ENCODE measurements at places on chromosomes 5 and 9. TPM values are rescaled to one million over a fixed set of nuclear protein-coding genes. Genes with fewer than 3 reads are reported as not detected.

The ECM2 gene
- 2.0 TPM for polyA plus RNA-seq

DNA sequence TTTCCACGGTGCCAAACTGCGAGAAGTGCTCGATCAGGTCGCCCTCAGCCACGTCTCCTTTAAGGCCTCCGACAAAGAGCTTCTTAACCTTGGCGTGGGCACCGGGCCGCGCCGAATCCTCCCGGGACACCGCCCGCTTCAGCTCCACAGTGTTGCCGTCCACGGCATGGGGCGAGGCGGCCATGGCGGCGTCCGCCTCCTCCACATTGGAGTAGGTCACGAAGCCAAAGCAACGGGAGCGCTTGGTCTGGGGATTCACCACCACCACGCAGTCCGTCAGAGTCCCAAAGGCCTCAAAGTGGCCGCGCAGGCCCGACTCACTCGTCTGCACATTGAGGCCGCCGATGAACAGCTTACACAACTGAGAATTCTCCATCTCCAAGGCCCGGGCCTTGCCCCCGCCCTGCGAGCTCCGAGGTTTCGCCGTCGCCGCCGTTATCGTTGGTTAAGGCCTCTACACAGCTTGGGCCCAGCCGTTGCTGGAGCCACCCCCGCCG, 424 bp downstream of the HNRNPA0 start:
- H3K27ac ChIP-seq: peak overlapping the region; percentile 98
- H3K4me3 ChIP-seq: peak overlapping the region; percentile 77
- no peaks in the 10 kb centered on the region for H3K36me3 ChIP-seq
- no peaks in the 10 kb centered on the region for H3K27me3 ChIP-seq
- no peak for DNase-seq

The GABRA6 gene
- not detected for polyA plus RNA-seq

The ZNF618 gene
- polyA plus RNA-seq: 6.4 TPM

- no peaks in the 10 kb centered on the region for H3K4me1 ChIP-seq
- DNase-seq: no peak
- no peaks in the 10 kb centered on the region for H3K36me3 ChIP-seq
- H3K27me3 ChIP-seq: no peaks in the 10 kb centered on the region
- H3K4me3 ChIP-seq: no peak overlapping the region
These were observed 110.1 kb downstream of the INSYN2B start for GRCh38 chr5:169870211-169870610.

- peaks cover 11% of the 10 kb centered on the region for H3K4me1 ChIP-seq
- H3K27ac ChIP-seq: no peak overlapping the region
- H3K36me3 ChIP-seq: no peaks in the 10 kb centered on the region
- H3K4me3 ChIP-seq: no peak overlapping the region
- no peak for DNase-seq
These were observed 105.3 kb downstream of the PCSK1 start for GRCh38 chr5:96327722-96328121.

The PFN3 gene
- polyA plus RNA-seq: not detected

The BICD2 gene
- polyA plus RNA-seq: 5.4 TPM

- no peak overlapping the region for H3K27ac ChIP-seq
- no peak for DNase-seq
- H3K36me3 ChIP-seq: no peaks in the 10 kb centered on the region
- no peaks in the 10 kb centered on the region for H3K4me1 ChIP-seq
- H3K27me3 ChIP-seq: no peaks in the 10 kb centered on the region
These were observed 223.6 kb downstream of the MLLT3 start for GRCh38 chr9:20398536-20399338.
